RKO (cell line): ENCODE measurements at places on chromosomes 16 and 17.

- DNase-seq, result no peak
Observed at GRCh38 chr16:84648595-84649510, 542 bp downstream of the KLHL36 start.

DNA sequence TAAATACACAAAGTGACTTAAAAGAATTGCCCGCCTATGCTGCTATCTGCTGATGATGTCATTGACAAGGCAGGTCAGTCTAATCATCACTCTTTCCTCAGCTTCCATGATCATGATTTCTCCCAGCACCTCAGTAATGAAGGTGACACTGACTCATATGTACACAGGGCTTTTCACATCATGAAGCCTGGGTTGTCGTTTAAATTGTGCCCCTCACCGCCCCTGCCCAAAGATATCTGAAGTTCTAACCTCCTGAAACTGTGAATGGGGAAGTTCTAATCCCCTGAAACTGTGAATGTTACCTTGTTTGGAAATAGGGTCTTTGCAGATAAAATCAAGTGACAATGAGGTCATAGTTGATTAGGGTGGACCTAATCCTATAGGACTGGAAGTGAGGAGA, 17.4 kb upstream of the GPRC5C start:
- no peak for DNase-seq

DNA sequence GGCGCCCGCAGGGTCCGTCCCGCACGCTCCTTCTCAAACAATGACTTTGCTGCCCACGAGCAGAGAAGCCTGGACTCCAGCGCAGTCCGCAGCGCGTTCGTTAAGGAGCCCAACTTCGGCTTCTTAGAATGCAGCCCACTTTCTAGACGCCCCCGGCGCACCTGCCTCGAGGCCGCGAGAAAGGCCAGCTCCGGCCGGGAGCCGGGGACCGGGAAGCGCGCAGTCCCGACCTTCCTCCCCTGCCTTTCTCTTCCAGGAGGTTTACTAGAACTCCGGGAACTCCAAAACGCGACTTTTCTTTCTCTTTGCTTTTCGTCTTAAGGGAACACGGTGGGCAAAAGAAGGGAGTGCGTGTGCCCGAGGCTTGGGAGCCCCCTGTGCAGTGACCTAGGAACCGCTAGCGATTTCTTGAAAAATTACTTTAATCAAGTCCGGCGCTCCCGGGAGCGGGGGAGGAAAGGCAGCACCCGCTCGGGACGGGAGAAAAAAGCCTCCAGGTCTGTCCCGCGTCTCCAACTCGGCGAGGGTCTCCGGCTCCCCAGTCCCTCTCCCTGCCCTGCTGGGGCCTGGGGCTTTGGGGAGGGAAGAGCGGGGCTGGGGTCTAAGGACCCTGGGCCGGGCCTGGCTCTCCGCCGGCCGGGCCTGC, 2.6 kb downstream of the HNF1B start:
- no peak for DNase-seq

- DNase-seq, result no peak
Observed at GRCh38 chr16:84059946-84060901, 17.6 kb upstream of the SLC38A8 start.

- DNase-seq, result no peak
Observed at GRCh38 chr17:79988185-79988971, 47.3 kb downstream of the TBC1D16 start.

GRCh38 chr16:8669481-8669880, 4.9 kb upstream of the ABAT start:
- DNase-seq, result no peak

DNA sequence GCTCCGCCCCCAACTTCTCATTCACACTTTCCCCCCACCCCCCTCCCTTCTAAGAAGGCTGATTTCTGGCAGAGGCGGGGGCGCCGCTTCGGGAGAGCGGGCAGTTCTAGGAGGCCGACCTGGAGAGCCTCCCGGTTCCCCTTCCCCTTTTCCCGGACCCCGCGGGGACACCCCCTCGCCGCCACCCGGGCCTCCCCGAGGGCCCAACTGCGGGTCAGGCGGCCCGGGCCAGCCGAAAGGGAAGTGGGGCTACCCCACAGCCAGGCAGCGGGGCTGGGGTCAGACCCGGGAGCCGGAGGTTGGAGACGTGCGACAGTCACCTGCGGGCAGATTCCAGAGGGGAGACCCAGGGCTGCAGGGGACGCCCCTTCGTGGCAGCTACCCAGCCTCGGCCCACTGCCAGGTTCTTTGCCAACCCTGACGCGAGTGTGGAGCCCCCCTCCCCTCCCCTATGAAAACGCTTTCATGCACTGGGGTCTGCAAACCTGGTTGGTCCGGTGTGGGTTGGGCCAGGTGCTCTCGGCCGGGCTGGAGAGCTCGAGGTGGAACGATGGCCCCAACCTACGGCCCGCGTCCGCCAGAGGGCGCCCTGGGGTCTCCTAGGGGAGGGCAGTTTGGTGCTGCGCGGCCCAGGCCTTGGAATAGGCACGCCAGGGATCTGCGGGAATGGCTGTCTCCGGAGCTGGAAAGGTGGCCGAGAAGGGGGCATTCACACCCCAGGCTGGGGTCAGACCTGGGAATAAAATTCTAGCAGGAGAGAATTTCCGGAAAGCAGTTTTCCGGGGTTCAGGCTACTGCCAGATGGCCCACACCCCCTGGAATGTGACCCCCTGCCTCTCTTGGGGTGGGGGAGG, 721 bp upstream of the SOCS3 start:
- peak; percentile 83 for DNase-seq

DNA sequence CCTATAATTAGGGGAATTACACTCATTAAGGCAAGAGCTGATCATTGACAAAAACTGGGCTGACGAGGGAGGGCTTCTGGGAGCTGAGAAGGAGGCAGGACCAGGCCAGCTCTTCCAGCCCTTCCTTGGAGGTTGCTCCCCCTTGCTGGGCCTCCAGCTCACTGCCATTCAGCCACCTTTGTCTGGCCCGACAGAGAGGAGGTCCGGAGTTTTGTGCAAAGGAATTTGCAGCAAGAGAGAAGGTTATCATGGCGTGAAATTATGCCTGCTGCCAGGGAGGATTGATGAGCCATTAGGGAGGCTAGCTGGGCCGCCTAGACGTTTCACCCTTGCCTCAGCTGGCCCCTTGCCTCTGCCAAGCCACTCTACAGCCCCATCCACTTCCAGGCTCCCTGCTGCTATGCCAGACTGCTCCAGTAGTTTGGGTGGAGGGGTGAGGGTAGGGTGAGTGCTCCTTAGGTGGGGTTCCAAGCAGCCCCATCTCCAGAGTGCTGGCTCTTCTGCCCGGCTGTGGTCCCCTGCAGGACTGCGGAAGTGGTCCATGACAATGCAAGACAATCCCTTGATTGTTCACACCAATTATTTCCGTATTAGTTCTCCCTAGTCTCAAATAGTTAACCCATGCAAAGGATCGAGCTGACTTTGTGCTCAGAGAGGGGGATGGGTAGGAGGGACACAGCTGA, 17.1 kb upstream of the PHF12 start:
- DNase-seq, result no peak

- no peak for DNase-seq
Observed at GRCh38 chr16:65249768-65250167, 127.9 kb upstream of the CDH11 start.

- no peak for DNase-seq
Observed at GRCh38 chr17:17264430-17264829, 16.6 kb downstream of the COPS3 start.

DNA sequence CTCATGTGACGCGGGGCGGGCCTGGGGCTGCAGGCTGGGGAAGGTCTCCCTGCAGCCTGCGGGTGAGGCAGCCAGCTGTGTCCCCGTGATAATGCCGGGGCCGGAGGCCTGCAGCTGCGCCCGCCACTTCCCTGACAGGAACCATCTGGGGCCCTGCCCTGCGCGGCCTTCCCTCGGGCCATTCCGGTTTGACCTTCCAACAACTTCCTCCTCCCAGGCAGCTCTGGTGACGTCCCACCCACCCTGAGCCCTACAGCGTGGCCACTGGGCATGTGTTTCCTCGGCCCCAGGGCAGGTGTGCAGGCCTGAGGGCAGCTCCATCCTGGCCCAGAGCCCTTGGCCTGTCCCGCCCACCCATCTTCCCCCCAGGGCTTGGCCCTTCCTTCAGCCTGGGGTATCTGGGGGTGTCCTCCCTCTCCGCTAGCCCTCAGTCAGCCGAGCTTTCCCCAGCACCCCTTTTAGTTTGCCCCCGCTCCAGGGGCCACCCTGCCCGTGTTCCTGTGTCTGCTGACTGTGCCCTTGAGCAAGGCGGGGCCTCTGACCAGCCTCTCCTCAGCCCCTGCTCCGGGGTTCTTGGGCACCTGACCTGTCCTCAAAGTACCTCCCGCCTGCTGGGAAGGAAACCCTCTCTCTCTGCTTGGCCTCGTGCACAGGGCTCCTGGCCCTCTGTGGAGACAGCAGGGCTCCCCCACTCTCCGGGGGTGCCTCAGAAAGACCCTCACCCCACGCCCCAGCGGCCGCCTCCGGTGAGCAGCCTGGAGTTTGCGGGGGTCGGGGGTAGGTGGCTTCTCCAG, at the start of gene CBFA2T3:
TSS of gene CBFA2T3 (minus strand) at position 190 of the 794 bp plus-strand sequence. CDS start 400 bp downstream, outside the sequence.
- DNase-seq, result no peak

GRCh38 chr17:35373984-35374765, 754 bp upstream of the SLFN11 start:
- no peak for DNase-seq

DNA sequence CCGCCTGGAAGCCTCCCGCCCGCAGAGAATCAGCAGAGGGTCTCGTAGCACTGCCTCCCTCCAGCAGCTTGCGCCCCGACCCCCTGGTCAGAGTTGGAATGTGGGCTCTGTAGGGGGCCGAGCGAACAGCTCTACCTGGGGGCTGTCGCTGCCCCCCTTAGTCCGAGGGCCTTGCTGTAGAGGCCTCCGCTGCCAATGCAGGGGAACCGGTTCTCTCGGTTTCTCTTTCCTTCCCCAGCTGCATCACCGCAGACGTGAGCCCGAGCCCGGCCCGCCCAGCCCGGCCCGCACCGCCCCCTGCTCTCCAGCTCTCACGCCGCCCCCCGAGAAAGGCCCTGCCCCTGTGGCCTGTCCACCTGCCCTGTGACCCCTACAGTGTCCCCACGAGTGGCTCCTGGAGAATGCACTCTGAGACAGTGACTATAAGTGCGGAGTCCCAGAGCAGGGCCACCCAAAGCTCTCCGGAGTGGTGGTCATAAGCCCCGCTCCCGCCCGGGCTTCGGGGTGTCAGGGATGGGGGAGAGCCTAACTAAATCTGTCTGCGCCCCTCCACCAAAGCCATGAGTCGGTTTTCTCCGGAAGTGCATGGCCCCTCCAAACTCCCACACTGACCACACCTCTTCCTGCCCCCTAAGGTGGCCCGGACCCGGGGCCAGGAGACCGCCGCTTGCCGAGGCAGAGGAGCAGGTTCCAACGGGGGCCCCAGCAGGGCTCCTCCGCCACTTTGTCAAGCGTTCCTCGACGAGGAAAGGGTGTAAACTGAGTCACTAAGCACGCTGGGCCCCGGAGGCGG, 1.7 kb downstream of the ARHGAP27 start:
- DNase-seq, result no peak

GRCh38 chr16:86033971-86034370, 135.0 kb downstream of the IRF8 start:
- no peak for DNase-seq

DNA sequence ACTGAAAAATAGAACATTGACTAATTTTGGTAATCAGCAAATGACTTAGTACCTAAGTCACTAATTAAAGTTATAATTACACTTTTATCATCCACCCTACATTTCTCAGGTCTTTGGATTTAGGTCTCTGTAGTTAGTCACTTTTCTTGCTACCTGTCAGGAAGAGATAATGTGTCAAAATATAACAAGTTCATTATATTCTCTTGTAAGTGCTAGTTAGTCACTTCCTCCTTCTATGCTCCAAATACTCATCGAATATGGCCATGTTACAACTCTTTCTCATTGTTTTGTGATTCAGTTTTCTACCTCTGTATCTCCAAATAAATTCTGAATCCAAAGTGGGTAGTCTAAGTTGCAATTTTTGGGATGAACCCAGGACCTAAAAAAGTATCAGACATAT, 163.5 kb upstream of the KIF2B start:
- DNase-seq, result no peak

DNA sequence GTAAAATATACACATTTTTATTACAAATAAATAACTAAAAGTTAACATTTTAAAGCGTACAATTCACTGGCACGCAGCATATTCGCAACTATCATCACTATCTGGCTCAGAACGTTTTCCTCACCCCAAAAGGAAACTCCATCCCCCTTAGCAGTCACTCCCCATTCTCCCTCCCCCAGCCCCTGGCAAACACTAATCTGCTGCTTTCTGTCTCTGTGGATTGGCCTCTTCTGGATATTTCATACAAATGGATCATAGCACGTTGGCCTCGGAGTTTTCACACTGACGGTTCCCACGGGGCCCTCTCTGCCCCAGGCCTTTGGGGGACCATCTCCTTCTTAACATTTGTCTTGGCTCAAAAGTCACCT, 64.6 kb downstream of the RTN4RL1 start:
- DNase-seq, result no peak

DNA sequence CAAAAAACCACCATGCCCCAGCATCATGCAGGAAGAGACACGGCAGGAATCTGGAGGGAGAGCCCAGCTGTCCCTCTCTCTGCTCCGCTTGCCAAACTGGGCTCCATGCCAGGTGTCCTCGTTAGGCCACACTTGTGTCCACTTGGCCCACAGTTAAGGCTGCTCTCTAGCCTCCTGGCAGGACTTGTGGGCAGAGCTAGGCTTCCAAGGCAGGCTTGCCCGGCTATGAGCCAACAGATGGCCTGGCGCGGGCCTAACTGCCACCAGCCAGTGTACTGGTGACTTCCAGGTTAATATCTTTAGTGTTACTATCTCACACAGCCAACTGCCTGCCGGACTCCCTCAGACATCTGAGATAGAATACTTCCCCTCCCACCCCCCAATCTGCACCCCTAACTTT, 10.6 kb downstream of the ATP6V0D1 start:
- DNase-seq, result no peak

DNA sequence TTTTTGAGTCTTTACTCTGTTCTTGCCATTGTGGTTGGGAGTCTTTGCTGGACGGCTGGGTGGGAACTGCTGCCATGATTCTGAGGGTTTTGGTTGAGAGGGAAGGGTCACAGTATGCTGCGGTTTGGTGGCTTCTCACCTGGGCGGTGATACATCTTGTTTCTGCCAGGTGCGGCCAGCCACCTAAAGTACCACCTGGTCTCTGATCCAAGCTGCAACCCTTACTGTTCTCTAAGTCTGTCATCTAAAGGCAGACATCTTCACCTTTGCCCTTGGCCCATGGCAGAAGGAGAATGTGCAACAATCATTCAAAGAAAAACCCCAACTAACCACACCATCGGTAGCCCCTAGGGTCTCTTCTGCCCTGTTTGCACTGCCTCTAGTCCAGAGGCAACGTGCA, 19.6 kb upstream of the MPO start:
- no peak for DNase-seq

GRCh38 chr16:17050468-17050867, 420.3 kb downstream of the XYLT1 start:
- no peak for DNase-seq
